ENCODE measurements at places on chromosomes 12 and 14.

DNA sequence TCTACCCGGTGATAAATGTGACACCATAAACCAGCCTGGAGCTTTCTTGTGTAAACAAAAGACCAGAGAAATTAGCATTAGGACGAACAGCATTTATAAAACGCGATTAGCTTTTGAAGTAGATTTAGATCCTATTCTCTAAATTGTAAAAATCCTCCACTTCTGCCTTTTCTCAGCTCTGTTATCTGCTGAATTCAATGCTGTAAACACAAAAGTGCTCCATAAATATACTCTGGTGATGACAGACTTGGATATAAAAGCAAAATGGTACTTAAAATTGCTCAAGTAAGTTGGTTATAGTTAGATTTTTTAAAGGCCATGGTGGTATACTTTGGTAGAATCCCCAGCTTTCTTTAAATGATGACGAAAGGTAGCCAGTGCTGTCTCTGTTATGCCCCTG is 114.6 kb upstream of the RMST start:
- H3K4me3 ChIP-seq = no peak overlapping the region
- no peaks in the 10 kb centered on the region for H3K36me3 ChIP-seq
- H3K27ac ChIP-seq = no peak overlapping the region
- no peaks in the 10 kb centered on the region for H3K4me1 ChIP-seq

DNA sequence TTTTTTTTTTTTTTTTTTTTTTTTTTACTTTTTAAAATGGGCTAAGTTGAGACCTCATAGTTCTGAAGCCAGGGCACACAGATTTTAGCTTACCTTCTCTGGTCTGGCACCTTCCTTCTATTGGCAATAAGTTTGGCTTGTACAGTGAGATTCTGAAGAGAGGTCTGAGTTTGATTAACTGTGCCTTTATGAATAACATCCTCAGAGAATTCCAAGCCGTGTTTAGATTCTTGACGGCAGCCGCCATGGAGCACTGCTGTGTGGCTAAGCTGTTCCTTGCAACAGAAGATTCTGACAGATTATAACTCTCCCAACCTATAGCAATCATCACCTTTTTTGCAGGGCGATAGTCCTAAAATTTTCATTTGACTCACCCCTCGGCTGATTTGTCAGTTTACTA is 354.9 kb upstream of the FAR2 start:
- no peaks in the 10 kb centered on the region for H3K27me3 ChIP-seq
- H3K4me3 ChIP-seq = no peak overlapping the region
- no peak overlapping the region for H3K27ac ChIP-seq
- DNase-seq = no peak
- no peaks in the 10 kb centered on the region for H3K4me1 ChIP-seq
- no peaks in the 10 kb centered on the region for H3K36me3 ChIP-seq

DNA sequence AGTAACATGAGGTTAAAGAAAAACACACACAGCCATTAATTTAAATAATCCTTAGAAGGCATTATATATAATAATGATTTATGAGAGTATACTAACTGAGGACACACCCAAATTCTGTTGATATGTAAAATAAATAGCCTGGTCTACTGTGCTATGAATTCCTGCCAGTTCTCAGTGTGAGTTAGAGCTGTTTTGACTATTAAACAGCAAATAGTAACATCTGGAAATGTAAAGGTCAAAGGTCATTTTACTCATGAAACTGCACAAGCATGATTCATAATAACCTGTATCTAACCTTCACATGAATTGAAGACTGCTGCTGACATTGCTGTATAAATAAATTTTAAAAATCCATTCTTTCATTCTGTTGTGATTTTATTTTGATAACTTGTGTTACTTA is 966.7 kb downstream of the SLC6A15 start:
- H3K4me3 ChIP-seq = no peak overlapping the region
- DNase-seq = no peak
- no peaks in the 10 kb centered on the region for H3K4me1 ChIP-seq
- no peaks in the 10 kb centered on the region for H3K36me3 ChIP-seq

DNA sequence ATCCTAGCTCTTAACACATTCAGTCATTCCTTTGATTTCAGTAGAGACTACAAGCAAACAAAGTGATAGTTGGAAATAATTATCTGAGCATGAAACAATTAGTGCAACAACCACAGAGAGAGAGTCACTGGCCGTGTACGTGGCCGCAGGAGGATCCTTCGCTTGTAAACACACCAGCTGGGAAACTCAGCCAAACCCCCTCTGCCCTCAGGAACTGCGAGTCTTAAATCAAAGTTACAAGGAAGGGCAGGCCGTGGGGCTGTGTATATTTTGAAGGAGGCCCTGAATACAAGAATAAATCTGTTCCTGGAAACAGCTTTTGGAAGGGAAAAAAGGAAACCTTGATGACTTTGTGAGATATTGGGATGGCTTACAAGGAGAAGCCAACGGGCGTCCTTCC is 164.5 kb downstream of the ANO2 start:
- H3K27ac ChIP-seq = no peak overlapping the region
- no peak for DNase-seq
- H3K27me3 ChIP-seq = no peaks in the 10 kb centered on the region
- no peak overlapping the region for H3K4me3 ChIP-seq
- no peaks in the 10 kb centered on the region for H3K4me1 ChIP-seq

- H3K27me3 ChIP-seq = peaks cover 30% of the 10 kb centered on the region
- H3K4me3 ChIP-seq = no peak overlapping the region
- DNase-seq = no peak
- H3K27ac ChIP-seq = no peak overlapping the region
Observed at GRCh38 chr14:59564366-59564765, 12.2 kb downstream of the CCDC175 start.

DNA sequence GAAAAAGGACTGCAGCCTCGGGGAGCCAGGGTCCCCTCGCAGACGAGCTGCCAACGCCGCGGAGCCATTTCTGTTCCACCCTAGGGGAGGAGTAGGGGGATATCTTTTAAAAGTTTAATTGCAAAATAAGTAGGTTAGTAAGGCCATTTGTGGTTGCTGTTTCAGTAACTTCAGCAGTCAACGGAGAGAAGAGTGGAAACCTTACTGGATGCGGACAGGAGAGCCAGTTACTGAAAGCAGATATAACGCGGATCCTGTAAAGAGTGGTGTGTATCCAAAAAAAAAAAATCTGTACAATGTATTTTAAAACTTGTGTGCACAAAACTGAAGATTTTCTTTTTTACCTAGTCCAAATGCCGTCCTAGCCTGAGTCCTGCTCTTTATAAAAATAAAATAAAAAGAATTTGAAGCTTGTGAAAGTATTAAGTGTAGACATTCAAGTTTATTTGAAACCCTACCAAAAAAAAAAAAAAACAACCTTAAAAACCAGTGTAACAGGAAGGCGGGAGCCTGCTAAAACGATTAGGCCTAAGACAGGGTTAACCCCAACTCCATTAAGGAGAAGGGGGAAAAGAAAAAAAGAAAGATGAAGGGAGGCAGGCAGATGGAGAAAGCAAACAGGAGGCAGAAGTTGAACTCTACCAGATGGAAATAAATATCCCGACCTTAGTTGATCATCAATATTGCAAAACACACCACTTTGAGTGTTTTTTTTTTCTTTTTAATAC is 1.0 kb upstream of the BTG1 start:
- H3K27me3 ChIP-seq = peaks cover 8% of the 10 kb centered on the region
- peak overlapping the region; percentile 100 for H3K27ac ChIP-seq
- H3K36me3 ChIP-seq = peaks cover 68% of the 10 kb centered on the region

DNA sequence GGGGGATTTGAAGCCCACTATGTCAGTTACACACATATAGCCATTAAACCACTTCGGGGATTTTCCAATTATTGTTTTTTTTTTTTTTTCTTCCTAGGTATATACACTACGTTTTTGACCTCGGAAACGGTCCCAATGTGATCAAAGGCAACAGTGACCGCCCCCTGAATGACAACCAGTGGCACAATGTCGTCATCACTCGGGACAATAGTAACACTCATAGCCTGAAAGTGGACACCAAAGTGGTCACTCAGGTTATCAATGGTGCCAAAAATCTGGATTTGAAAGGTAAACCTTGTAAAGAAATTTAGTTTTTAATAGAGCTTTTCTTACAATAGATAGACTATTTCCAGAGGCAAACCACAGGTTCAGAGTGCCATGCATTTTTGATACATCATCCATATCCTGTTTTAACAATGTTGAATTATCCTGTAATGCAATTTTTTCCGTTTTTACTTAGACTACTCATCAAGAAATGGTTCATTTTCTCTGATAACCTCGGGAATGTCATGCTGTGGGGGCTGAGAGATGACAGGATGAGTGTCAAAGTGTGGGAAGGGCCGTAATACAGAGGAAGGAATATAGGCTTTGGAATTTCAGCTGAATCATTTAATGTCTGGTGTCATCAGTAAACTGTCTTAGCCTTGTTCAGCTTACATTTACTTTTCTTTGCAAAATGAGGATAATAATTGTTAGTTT is 797.1 kb downstream of the NRXN3 start:
- H3K4me1 ChIP-seq = no peaks in the 10 kb centered on the region
- DNase-seq = no peak
- no peaks in the 10 kb centered on the region for H3K36me3 ChIP-seq
- H3K4me3 ChIP-seq = no peak overlapping the region

- H3K27me3 ChIP-seq = peaks cover 4% of the 10 kb centered on the region
- H3K4me3 ChIP-seq = no peak overlapping the region
- no peaks in the 10 kb centered on the region for H3K36me3 ChIP-seq
- no peak overlapping the region for H3K27ac ChIP-seq
- H3K4me1 ChIP-seq = peaks cover 7% of the 10 kb centered on the region
- no peak for DNase-seq
Observed at GRCh38 chr12:26271889-26272492, 76.6 kb downstream of the SSPN start.

DNA sequence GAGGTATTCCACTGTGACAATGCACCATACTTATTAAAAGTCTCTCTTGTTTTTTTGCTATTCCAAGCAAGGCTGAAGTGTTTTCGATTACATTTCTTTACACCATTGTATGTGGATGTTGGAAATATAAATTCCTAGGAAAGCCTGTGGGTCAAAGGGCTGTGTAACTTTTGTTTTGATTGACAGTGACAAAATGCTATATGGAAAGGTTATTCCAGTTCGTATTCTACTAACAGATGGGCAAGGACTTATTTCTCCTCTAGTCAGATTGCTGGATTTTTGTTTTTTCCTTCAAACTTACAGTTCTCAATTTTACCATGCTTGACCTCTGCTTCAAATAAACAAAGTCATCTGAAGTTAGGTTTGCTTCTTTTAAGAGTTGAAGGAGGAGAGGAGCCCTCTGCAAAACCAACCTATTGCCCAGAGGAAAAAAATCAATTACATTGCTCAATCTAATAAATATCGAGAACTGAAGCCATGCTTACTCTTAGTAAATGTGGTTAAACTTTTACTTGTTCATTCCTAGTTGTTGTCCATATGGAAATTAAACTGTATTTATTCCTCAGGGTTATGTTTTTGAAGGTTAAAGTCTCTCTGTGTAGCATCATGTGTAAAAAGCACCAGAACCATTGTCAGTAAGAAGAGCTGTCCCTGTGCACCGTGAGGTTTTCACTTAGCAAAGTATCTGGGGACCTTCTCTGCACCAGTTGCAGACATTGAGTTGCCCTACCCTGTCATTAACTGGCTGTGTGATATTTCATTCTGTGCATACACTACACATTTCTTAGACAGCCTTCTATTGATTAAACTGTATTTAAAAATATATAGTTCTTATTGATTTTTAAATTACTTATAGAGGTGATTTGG is 26.9 kb downstream of the GLT1D1 start:
- H3K4me3 ChIP-seq = no peak overlapping the region
- no peak for DNase-seq
- no peaks in the 10 kb centered on the region for H3K4me1 ChIP-seq
- H3K36me3 ChIP-seq = no peaks in the 10 kb centered on the region

DNA sequence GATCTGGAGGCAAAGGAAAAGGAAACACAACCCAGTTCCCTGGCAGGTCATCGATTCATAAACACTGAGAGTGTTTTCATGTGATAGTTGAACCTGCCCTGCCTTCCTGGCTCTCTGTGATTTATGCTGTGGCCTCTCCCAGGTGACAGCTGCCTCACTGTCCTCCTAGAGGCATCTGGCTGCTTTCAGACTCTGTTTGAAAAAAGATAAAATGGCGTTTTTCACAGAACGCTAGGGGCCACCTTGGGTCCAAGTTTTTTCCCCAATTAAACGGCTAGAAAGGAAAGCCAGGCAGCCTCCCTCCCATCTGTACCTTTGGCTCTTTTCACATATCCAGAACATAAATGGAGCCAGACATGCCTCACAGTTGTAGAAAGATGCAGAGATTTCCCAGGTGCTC is 252.6 kb upstream of the CCDC196 start:
- no peak overlapping the region for H3K4me3 ChIP-seq
- no peaks in the 10 kb centered on the region for H3K4me1 ChIP-seq
- H3K27ac ChIP-seq = no peak overlapping the region
- no peak for DNase-seq
- no peaks in the 10 kb centered on the region for H3K36me3 ChIP-seq

DNA sequence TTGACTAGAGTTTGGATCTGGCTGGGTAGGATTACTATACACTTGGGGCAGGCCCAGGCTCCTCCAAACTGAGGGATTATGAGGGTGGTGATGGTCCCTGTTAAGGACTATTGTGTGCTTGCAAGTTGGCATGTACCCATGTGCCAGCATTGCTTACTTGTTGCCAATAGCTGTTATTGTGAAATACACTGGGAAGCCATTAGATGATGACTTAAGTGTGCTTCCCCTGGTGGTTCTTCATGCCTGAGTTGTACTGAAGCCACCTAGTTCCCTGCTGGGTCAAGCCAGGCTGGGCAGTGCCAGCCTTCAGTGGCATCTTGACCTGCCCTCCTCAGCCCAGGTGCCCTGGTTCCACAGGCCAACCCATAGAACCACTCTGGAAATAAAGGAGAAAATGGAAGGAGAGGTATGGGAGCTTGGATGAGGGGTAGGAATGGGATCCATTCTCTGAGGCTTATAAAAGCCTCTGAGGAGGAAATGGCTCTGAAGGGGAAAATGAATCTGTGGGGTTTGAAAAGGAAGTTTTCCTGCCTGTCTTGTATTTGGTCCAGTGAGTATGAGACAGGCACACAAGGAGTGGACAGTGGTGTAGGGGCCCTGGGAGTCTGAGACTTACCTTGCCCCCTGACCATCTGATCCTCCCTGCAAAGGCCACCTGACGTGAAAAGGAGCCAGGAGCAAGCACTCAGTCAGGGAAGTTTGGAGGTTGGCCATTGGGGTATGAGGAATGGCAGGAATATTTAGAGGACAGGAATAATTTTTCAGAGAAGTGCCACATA is 724 bp downstream of the LTB4R start:
- peak overlapping the region; percentile 81 for H3K4me3 ChIP-seq
- H3K27ac ChIP-seq = peak overlapping the region; percentile 88
- H3K36me3 ChIP-seq = peaks cover 43% of the 10 kb centered on the region
- H3K4me1 ChIP-seq = peaks cover 77% of the 10 kb centered on the region
- DNase-seq = no peak

DNA sequence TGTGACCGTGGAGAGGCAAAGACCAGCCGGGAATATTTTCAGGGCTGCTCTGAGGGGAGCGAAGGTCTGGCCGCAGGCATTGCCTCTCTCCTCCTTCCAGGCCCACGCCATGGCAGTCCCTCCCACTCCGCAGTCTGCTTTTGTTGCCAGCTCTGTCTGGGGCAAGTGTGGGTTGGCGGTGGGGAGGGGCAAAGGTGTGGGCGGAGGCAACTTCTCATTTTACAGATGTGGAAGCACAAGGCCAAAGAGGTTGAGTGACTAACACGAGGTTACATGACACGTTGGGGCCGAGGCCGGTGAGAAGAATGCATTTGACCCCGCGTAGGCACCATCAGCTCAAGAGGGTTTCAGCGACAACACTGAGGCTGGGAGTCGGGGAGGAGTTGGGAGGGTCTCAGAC is 6.1 kb upstream of the FAIM2 start:
- H3K27ac ChIP-seq = no peak overlapping the region
- peaks cover 45% of the 10 kb centered on the region for H3K27me3 ChIP-seq
- no peaks in the 10 kb centered on the region for H3K4me1 ChIP-seq
- no peaks in the 10 kb centered on the region for H3K36me3 ChIP-seq
